ENCODE measurements at places on chromosomes 2 and 18.

- DNase-seq, result no peak
Measured at GRCh38 chr2:226839951-226840350, 4.1 kb downstream of the RHBDD1 start.

DNA sequence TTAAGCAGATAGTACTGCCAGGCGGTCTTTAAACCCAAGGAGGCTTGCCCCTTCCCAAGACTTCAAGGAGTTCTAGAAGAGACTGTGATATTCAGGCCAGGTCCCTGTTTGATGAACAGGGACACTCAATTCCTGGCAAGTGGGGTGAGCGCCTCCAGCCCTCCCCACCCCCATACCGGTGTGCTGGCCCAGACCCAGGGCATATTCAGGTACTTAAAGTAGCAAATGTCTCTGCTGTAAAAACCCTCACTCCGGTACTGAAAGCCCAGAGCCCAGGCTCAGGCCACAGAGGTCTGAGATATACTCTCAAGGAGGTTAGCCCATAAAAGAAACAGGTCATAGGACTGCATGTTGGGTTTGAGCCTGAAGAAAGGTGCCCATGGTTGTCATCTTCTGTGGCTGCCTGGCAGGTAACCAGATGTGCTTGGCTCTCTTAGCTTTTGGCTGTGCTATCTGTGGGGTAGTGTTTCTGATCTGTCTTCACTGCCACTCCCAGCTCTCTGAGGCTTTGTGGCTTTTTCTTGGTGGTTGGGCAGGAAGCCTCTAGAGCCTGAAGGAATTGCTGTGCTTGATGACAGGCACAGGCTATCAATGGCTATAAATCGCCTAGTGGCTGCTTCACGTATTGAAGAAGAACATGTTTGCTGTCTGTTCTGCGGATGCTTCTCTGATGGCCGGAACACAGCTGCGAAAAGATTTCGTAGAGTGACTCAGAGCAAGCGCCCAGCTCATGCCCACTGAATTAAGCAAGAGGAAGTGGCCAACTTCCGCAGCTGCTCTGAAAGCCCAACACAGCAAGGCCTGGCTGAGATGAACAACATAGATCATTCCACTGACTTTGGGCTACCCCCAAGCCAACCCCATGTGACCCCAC is 63.3 kb upstream of the ALPP start:
- DNase-seq, result no peak

- DNase-seq, result no peak
Measured at GRCh38 chr18:6056171-6056910, 161.0 kb upstream of the TMEM200C start.

- peak; percentile 66 for DNase-seq
Measured at GRCh38 chr18:35616664-35617423, 35.3 kb downstream of the GALNT1 start.

DNA sequence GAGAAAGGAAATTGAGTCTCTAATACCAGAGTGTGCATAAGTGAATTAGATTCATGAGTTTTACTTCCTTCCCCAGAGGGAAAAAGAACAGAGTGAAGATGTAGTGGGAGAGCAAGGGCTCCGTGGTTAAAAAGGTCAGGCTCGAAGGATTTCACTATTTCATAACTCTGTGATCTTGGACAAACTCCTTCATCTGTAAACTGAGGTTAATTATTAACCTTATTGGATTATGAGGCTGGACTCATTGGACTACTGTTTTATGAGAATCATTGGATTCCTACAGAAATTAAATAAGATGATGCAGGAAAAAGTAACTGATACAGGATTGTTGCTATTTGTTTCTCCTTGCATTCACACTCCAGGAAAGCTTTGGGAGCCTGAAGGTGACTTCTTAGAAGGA is 45.0 kb downstream of the SRD5A2 start:
- no peak for DNase-seq

DNA sequence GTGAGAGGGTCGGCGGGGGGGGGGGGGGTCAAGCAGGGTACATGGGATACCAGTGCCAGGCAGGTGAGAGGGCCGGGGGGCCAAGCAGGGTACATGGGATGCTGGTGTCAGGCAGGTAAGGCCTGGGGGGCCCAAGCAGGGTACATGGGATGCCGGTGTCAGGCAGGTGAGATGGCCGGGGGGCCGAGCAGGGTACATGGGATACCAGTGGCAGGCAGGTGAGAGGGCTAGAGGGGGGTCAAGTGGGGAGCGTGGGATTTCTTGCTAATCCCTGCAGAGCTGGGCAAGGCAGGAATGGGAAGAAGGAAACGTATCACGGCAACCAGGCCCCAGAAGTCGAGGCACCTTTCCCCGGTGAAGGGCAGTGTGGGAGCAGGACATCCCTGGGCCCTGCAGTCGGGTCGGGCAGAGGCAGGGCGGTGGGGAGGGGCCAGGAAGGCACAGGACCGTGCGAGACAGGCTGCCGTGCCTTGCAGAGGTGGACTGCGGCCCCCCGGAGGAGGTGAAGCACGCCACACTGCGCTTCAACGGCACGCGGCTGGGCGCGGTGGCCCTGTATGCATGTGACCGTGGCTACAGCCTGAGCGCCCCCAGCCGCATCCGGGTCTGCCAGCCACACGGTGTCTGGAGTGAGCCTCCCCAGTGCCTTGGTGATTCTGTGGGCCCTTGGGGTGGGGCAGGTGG is 49.3 kb downstream of the MTERF4 start:
- DNase-seq, result no peak

DNA sequence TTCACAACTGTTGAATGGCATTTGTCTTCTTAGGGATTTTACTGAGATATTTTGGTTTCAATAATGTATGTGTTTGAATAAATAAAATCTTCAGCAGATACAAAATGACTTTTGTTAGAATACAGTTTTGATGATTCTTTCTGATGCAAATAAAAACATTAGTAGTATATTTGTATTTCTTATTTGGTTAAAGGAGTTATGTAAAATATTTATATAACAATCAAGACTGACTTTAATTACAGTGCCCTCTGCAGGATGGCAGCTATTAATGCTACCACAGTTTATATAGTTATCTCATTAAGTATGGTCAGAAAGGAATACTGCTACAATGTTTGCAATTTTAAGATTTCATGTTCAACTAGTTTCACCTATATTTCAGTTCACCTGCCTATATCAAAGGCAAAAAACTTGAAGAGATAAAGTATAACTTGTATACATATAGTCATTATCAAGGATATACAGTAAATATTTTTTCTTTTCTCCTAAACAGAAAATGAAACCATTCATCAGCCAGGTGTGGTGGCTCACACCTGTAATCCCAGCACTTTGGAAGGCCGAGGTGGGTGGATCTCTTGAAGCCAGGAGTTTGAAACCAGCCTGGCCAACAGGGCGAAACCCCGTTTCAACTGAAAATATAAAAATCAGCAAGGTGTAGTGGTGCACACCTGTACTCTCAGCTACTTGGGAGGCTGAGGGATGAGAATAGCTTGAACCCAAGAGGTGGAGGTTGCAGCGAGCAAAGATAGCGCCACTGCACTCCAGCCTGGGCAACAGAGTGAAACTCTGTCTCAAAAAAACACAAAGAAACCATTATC is 19.8 kb downstream of the ARL5A start:
- DNase-seq, result no peak

DNA sequence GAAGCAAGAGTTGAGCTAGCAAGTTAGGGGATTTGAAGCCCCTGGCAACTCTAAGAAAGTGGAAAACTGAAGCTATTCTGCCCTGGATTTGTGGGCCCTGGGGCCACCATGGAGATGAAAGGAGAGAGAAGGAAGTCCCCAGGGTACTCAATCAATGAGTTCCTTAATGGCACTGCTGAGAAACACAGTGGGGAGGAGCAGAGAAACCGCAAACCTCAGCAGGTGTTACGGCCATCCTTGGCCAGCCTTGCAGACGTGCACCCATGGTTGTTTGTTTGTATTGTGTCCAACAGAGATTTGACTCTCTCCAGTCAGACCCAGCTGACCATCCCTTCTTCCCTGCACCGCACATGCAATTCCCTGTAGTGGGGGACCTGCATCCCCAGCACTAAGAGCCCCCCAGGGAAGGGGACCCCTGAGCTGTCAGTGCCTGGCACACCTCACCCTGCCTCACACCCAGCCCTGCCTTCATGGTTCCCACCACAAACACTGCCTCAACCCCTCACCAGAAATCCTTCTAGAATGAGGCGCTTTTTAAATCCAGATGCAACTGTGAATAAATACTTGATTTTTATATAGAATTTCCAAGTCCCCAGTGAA is 255.3 kb downstream of the SH3BP4 start:
- no peak for DNase-seq

DNA sequence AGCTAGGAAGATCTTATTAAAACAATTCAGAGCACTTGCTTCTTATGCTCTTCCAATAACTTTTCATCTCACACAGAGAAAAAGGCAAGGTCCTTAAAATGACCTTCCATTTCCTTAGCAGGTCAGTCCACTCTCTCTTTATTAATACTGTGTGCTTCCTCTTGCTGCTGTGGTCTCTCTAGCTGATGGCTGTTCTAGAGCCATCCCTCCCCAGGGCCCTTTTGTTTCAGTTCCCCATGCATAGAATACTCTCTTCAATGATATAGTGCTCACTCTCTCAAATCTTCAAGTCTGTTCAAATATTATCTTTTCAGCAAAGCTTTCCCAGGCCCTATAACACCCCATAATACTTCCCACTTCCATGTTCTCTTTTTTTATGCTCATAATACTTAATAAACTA is 469.3 kb downstream of the METTL4 start:
- no peak for DNase-seq

DNA sequence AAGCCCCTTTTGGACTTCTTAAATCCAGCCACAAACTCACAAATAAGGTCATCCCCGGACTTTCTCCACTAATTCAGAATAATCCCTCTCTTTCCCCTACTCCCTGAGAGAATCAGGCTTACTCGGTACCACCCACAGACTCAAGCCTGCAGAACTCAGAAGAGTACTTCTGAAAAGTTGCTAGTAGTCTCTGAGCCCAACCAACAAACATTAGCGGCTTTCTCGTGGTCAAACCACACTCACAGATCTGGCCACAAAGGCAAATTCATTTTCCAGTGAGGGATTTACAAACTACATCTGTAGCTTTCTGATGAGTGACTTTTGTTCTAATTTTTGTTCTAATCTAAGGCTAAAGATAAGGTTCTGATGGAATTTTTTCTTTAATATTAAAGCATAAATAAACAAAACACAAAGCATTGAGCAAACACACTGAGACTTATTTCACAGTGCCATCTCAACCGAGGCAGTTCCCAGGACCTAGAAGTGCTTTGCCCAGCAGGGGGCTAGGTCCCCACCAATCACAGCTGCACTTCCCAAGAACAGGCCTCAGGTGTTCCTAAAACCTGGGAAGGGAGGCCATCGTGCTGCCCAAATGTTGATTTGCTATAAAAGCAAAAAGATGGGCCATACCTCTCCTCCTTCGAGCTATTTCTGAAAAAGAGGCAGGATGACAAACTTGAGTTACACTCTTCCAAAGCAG is 110.7 kb downstream of the COLEC12 start:
- DNase-seq, result no peak

GRCh38 chr2:133444465-133444864 is 123.8 kb downstream of the NCKAP5 start:
- DNase-seq, result no peak

DNA sequence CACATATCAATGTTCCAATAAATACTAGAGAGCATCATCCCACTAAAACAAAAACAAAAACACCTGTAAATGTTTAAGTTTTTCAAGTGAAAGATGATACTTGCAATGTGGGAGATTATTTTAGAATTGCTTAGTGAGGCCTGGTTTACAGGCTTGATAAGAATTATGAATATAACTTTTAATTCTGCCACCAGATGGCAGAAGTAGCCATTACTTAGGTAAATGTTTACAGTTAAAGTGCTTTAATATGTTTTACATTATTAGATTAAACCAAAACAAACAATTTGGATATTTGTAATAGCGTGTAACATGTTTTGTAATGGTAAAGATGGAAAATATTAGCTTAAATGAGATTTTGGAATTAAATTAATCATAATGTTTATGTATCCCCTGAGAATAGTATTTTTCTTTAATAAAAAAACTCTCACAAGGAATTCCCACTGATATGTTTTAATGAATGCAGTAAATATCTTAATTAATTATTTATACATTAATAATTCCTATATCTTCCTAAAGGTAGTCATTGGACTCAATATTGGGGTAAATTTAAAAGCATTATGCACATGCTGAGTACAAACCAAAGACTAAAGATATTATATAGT is 522.0 kb downstream of the SPAG16 start:
- no peak for DNase-seq

- DNase-seq, result no peak
Measured at GRCh38 chr18:8667846-8668245, 37.5 kb upstream of the MTCL1 start.

DNA sequence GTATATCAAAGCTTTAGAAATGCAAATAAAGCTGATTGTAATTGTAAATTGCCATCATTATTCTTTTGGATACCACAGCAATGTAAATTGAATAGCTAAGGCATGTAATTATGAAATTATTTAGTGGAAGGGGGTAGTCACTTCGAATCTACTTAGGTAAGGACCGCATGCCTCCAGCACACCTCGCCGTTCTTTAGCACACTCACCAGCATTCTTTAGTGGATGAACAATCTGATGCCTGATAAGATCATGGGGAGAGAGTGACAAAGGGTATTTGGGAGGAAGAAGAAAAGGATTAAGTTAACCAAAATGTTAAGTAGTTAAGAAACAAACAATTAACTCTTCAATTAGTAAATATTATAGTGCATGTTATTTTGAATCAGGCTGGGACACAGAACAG is 46.4 kb upstream of the DSC1 start:
- no peak for DNase-seq

- DNase-seq, result no peak
Measured at GRCh38 chr18:39230086-39230803, 1664.6 kb upstream of the CELF4 start.

- DNase-seq, result no peak
Measured at GRCh38 chr2:191020742-191021381, 6.9 kb upstream of the STAT1 start.

- no peak for DNase-seq
Measured at GRCh38 chr2:134518101-134518500, 200.7 kb downstream of the TMEM163 start.

- DNase-seq, result peak; percentile 57
Measured at GRCh38 chr2:65186872-65187851, 40.5 kb upstream of the ACTR2 start.

DNA sequence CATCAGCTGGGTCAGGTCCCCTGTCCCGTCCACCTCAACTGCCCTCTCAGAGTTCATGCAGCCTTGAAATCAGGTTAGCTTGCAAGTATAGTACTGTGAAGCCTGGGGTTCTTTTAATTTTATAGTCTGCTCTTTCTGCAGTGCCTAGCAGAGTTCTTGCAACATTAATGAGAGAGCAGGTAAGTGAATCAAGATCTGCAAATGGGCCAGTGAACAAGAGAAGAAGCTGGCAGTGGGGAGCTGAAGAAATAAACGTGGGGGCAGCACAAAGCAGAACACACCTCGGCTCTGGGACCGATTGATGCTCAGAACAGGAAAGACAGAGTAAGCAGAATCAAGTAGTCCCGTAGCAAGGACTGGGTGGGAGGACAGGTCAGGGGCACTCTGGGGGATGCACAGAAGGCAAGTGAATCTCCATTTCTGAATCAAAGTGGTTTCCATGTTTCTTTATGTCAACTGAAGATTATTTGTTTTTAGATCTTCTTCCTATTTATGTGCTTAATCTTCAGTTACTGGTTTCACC is 675.5 kb downstream of the RNF144A start:
- no peak for DNase-seq

Data from PC-9 (cell line).